Mesothelial cell of epicardium (in vitro differentiated cells): ENCODE measurements at places on chromosomes 3 and 15.

GRCh38 chr3:177356113-177356512 lies 158.8 kb upstream of the TBL1XR1 start:
- DNase-seq = no peak

DNA sequence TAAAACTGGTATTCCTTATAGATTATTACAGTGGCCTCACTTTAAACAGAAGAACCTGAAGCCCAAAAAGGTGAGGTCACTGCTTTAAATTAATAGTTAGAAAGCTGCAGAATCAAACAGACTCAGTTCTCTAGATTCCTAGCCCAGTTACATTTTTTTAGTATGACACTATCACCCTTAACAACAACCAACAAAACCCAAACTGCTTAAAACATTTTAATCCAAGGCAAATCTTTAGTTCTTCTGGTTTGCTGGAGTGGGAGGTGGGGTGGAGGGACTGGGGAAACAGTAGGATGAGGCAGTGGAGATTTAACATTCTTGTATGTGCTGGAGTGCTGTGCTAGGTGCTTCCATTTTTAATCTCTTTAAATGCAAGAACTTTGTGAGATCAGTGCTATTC lies 631.6 kb upstream of the KCNMB2 start:
- DNase-seq = no peak

DNA sequence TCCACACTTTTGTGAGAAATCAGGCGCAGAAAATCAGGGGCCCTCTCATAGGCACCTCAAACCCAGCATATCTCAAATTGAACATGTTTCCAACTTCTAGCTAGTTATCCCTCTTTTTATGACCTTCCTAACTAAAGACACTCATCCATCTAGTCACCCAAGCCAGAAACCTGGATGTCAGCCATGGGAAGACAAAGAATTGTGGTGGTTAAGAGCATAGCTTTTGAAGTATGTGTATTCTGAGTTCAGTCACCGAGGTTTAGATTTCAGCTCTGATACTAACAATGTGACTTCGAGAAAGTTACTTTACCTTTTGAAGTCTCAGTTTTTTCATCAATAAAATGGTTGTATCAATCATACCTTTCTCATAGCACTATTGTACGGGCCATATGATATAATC lies 495.5 kb downstream of the NLGN1 start:
- no peak for DNase-seq

DNA sequence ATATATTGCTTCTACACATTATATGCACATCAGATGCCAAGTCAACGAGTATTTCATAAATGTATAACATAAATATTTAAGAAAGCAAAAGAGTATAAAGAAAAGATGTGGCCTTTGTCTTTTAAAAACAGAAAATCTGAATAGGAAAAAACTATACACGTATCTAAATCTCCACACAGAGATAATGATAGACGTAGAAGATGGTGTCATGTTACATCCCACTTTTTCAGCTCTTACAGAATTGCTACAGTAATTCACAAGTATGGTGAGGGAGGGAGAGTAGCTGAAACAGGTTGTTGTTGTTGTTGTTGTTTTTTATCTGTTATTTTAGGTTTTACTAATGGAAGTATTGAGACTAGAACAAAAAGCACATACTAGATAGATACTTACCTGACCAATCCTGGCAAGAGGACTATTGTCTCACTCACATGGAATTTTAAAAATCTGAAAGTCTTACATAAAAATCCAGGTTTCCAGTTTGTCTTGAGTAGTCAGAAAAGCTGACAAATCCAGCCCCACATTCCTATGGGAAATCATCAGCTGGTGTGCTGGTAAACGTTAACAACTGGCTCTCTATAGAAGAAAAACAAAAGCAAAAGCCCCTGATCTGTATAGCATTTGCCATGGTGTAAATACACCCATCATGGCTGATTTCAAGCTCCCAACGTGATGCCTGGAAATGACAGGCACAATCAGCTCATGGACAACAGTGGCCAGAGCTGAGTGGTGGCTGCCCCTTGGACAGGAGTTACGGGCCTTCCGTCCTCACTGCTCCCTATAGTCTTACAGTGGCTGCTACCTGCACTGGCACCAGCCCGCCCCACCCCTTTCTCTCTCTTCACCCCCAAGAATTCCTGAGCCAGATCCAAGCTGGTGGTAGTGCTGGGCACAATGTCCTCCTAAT lies 47.4 kb upstream of the VGLL4 start:
- DNase-seq = no peak
